ENCODE measurements at places on chromosomes 1 and 21.
A peak's percentile ranks its signal among the peaks of the same experiment; 100 is the strongest.

DNA sequence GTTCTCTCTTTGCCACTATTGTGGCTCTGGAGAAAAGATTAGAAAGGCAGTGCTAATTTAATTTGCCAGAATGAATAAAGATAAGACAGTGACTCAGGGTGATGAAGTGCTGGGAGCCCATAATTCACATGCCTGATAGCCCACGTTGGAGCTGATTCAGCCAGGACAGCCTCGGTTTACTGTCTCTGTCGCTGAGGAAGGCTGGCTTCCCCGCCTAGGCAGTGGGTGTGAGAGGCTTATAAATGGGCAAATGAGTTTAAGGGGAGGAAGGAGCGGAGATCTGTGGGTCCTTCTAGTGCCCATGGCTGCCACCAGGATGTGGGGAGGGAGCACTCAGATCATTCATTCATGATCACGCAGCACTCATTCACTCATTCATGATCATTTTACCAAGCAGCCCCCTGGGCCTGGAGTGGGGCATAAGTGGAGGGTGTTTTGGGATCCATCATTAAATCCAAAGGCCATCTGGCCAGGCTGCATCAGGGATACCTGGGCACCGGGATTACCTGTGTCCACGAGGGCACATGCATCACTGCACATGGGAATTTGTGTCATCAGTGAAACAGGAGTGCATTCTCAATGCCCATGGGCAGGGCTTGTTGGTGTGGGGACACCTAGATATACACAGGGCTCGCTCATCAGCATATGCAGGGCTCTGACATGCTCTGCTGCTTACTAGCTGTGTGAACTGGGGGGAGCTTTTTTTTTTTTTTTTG, 315.4 kb downstream of the MATN1 start:
- DNase-seq, result no peak

DNA sequence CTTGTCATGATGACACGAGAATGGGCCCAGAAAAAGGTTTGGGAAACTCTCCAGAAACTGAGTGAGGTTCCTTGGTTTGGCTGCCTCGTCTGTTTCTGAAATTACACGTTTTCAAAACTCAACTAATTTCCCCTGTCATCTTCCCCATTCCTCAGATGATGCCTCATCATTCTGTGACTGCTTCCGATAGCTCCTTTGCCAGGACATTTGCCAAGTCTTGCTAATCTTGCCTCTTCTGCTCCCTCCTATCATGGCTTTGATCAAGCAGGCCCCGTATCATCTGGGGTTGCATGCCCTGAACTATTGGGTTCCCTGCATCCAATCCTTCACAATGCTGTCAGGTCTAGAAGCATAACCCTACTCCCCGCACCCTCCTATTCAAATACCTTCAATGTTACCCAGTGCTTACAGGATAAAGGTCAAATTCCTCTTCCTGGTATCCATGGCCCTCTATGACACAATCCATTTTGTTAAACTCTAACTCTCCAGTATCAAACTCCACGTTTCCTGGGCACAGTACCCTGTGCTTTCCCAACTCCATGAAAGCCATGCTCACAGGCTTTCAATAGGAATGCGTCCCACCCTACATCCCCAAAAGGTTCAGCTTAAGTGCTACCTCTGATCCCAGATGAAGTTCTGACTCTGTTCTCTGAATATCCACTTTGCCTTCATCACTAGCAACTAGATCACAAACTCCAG, 22.2 kb upstream of the TMEM200B start:
- no peak for DNase-seq

DNA sequence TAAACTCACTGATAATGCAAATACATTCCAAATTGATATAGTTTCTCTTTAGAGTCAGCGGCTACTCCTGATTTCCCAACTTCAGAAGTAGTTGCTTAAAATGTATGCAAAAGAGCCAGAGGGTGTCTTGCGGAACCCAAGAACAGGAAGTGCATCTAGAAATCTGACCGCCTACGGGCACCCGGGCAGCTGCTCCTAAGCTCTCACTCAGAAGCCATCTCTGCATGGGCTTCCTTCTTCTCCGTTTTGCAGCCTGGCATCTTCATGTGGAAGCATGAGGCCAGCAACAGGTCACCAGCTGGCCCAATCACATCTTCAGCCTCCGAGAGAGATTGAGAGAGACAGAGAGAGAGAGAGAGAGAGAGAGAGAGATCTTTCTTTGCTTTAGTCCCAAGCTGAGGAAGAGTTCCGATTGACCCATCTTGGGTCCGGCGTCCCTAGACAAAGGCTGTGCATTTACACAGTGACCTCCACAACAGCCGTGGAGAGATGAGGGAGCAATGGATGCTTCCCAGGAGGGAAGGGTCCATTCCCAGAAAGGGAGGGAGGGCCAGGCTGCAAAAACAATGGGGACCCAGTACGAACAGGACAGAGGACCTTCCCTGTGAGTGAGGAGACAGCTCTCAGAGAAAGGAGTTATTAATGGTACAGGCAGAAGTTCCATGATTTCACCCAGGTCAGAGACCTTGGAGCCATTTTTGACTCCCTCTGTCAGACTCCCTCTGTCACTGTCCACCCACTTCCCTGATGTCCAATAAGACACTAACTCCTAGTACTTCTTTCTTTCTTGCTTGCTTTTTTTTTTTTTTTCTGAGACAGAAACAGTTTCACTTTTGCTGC, 28.2 kb upstream of the SLC30A1 start:
- peak; percentile 65 for DNase-seq

DNA sequence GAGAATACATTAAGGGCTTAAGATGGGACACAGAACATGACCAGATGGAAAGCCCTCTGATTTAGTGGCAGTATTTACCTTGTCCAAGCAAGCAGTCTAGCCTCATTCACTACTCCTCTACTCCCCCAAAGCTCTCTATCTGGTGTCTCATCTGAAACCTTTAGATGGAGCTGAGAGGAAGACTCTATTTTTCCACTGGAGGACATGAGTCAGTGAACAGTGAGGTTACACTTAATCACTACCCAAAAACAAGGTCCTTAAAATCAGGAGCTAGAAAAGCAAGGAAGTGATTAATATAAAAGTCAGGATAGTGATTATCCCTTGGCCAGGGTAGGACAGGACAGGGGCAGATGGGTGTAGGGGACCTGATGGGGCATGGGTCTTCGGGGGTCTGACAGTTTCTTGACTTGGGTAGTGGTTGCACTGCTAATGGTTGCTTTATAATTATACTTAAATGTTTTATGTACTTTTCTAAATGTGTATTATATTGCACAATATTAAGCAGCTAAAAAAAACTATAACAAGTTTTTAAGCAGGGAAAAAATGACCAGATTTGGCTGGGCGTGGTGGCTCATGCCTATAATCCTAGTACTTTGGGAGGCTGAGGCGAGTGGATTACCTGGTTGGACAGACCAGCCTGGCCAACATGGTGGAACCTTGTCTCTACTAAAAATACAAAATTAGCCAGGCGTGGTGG, 3.0 kb downstream of the PTPN22 start:
- no peak for DNase-seq

DNA sequence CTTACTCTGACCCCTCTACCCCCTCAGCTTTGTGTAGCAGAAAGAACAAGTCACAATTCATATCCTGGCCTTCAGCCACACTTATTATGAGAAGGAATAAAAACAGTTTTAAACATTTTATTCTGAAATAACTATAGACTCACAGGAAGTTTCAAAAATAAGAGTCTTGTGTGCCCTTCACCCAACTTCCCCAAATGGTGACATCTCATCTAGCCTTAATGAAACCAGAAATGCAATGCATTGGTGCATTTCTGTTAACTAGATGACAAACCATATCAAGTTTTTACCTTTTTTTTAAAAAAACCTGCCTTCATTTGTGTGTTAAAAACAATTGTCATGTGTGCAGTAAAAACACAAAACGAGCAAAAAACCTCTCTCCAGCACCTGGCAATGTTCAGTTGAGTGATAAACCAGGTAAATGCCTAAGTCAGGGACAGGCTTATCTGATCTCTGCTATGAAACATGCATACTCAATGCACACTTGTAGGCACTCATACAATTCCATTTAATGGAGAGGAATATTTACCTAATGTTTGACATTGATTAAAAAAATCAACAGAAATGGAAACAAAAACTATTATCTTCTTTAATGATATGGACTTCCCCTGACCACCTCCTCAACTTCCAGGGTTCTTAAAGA, 51.5 kb downstream of the SH3BGR start:
- DNase-seq, result no peak

GRCh38 chr21:14857529-14857928, 207.3 kb downstream of the NRIP1 start:
- no peak for DNase-seq

GRCh38 chr1:65994223-65994622, 201.5 kb downstream of the PDE4B start:
- DNase-seq, result no peak

GRCh38 chr1:33455539-33456501, 16.6 kb upstream of the ZSCAN20 start:
- peak; percentile 45 for DNase-seq

DNA sequence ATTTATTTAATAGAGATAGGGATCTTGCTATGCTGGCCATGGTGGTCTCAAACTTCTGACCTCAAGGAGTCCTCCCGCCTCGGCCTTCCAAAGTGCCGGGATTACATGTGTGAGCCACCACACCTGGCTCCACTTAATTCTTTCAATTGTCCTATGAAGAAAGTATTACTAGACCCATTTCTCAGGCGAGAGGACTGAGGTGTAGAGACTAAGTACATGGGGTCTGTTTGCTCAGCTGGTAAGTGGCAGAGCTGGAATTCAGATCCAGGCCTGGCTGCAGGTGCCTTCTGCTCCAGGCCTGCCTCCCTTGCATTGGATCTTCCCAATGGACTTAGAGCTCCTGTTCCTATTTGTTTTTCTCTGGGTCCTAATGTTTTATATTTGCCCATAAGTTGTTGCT, 55.5 kb downstream of the HTR6 start:
- no peak for DNase-seq

GRCh38 chr1:171313319-171313834, 606 bp upstream of the FMO4 start:
- DNase-seq, result peak; percentile 3

- no peak for DNase-seq
Observed at GRCh38 chr1:241722947-241723346, 70.9 kb downstream of the WDR64 start.

GRCh38 chr1:230105245-230105753, 38.3 kb downstream of the GALNT2 start:
- no peak for DNase-seq

DNA sequence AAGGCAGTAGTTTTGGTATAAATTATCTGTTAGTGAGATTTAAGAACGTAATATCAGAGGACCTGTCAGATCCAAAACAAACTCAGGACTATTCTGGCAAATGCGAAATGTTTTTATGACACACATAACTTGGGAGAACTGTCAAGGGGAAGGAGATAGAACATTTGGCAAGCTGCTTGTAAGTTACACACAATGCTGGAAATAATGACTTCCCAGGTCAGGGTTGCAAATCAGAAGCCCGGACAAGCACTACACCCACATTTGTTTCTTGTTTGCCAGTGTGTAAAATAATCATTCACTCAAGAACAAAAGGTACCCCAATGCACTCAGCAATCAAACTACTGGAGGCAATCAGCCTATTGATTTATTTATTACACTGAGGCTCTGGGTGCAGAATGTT, 354.7 kb downstream of the KCNH1 start:
- DNase-seq, result no peak

DNA sequence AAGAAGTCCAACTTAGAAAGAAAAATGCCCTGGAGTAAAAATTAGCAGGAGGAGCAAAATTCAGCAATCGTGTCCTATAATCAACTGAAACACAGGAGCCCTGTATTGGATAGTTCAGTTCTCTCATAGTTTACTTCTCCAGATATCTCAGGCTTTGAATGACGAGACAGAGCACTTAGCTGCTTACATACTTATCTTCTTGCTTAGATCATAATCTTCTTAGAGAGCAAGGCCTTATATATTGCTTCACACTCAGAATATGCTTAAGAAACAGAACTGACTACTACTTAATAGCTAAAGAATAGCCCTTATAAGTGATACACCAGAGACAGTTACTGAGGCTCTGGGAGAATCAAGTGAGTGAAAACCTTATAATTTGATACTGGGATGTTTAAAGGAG, 38.9 kb downstream of the TOR3A start:
- no peak for DNase-seq

DNA sequence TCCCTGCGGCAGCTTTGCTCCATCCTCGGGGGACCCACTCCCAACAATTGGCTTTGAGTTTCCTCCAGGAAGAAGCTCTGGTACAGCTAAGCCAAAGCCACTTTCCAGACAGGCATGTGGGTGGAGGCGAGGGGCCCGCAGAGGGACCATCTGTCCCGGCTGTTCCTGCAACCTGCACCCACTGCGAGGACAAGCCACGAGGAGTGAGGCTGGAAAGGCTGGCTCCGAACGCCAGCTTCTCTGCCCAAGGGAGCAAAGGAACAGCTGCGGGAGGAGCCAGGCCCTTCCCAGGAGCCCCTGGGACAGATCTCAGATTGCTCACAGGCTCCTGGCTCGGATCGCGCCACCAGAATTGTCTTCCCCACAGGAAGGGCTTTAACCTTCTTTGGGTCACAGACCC, 28.3 kb upstream of the PEF1 start:
- no peak for DNase-seq

- DNase-seq, result no peak
Observed at GRCh38 chr1:232381394-232382100, 248.4 kb downstream of the SIPA1L2 start.

- DNase-seq, result no peak
Observed at GRCh38 chr1:230919207-230919606, 50.9 kb upstream of the C1orf198 start.

DNA sequence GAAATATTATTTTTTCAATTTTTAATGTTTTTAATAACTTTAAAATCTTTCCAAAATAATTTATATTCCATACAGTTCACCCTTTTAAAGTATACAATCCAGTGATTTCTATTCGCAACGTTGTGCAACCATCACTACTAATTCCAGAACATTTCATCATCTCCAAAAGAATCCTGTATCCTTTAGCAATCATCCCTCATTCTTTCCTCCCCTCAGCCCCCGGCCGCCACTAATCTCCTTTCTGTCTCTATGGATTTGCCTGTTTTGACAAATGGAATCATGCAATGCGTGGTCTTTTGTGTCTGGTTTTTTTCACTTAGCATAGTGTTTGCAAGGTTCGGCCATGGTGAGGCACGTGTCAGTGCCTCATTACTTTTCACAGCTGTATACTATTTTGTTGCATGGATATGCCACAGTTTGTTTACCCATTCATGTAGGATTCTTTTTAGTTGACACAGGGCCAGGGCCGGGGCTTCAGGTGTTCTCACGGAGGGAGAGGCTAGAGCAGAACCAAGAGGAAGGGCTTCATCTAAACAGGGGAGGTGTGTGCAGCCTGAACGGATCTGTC, 40.6 kb upstream of the ZBTB40 start:
- no peak for DNase-seq

DNA sequence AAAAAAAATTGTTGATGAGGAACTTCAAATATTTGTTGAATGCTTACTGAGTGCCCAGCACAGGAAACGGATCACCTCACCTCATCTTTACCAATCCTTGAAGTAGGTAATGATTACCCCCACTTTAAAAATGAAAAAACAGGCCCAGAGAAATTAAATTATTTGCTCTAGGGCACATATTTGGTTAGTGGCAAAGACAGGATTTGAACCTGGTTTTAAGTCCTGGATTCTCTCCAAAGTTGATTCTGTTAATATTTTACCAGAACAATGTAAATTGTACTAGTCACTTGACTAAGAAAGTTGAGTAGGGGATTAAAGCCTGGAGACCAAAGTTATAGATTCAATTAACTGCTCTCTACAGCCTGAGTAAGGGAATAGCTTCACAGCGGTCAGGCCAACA, 97.9 kb downstream of the GIPC2 start:
- no peak for DNase-seq

- no peak for DNase-seq
Observed at GRCh38 chr21:41678016-41678923, 88.6 kb downstream of the RIPK4 start.
